ENCODE measurements at places on chromosomes 4 and X.

DNA sequence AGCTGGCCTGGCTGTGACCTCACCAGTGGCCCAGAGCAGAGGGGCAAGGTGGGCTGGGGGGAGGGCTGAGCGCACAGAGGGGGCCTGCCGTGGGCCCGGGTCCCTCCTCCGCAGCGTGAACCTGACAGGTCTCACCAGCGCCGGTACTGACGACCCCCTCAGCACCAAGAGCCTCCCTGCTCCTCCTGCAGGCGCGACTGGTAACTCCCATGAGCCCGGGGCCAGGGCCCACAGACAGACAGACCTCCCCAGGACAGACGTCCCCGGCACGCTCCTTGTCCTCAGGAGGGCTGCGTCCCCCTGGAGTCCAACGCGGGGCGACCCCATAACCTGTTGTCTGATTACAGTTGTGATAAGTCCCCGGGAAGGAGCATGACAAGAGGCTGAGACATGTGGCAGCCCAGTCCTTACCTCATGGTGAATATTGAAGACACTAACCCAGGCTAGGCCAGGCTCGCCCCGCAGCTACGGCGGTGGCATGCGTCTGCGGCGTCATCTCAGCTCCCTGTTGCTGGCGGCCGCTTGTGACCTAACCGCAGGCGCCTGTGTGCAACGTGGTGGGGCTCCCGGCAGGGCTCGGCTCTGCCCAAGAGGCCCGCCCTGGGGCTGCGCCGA is 8.5 kb downstream of the AKAP17A start:
- no peak for DNase-seq

GRCh38 chrX:6472652-6473342 is 62.1 kb downstream of the VCX3A start:
- DNase-seq, result no peak

GRCh38 chrX:72368796-72369195 is 63.1 kb upstream of the CITED1 start:
- DNase-seq, result no peak

- DNase-seq, result no peak
Observed at GRCh38 chrX:39507617-39508299, 590.0 kb downstream of the BCOR start.

GRCh38 chr4:120440730-120441129 is 374.1 kb upstream of the MAD2L1 start:
- no peak for DNase-seq

DNA sequence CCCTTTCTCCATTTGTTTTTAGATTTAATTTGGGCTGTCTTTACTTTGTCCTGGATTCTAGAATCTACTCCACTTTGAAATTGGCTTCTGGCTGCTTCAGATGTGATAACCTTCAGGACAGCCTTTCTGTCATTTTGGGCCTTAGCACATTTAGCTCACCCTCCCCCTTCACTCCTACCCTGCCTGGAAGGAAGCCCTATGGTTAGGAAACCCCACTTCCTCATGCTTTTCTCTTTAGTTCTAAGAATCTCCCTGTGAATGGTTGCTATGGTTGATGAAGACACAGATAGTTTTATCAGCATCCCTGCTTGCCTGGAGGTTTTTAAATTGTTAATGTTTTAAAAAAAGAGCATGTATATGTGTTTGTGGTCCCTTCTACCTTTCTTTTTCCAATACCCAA is 100.7 kb upstream of the PTPN13 start:
- DNase-seq, result no peak

DNA sequence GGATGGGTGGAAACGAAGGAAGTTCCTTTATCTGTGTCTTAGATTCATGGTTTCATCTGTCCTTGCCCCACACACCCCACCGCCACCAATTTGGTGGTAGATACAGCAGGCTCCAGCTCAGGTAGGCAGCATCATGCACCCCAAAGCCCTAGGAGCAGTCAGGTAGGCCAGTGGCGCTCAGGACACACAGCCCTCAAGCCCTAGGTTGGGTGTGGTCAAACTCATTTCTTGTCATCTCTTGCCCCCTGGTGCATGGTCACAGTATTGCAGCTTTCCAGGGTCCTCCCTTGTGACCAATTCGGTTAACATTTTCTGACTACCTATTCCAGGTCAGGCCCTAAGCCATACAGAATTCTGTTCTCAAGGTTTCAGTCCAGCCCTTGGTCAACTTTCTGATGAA is 14.5 kb upstream of the PRRG3 start:
- peak; percentile 18 for DNase-seq

GRCh38 chrX:133048751-133049150 is 48.2 kb downstream of the USP26 start:
- DNase-seq, result no peak

DNA sequence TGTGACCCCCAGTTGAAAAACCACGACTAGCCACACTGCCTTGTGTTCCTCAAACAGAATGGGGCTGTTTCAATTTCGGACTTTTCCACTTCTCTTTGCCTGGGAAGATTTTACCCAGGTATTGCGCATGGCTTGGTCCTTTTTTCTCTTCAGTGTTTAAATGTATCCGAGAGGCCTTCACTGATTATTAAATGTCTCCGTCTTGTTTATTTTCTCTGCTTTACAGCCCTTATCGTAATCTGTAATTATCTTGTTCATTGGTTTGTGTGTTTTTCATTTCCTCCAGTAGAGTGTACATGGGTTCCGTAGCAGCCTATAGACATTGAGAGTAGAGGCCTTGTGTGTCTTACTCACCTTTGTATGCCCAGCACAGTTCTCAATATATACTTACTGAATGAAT is 2.4 kb downstream of the MOSPD2 start:
- DNase-seq, result no peak

- no peak for DNase-seq
Observed at GRCh38 chr4:184898793-184899192, 73.0 kb upstream of the ACSL1 start.

DNA sequence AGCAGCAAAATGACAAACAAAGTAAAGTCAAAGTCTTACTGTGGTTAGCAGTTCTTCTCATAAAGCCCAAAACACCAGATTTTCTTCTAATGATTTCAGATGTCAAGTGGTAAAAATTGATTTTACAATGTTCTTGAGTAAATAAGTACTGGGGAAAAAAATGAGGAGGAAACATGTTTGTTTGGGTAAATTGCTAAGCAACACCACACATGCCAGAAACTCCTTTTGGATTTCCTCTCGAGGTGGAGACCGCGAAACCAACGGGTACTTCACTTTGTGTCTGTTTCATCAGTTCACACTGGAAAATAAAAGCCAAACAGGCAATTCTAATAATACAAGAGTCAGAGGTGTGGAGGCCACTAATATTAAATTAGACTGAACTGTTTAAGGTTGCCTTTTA is 4.6 kb upstream of the PKD2 start:
- DNase-seq, result no peak

DNA sequence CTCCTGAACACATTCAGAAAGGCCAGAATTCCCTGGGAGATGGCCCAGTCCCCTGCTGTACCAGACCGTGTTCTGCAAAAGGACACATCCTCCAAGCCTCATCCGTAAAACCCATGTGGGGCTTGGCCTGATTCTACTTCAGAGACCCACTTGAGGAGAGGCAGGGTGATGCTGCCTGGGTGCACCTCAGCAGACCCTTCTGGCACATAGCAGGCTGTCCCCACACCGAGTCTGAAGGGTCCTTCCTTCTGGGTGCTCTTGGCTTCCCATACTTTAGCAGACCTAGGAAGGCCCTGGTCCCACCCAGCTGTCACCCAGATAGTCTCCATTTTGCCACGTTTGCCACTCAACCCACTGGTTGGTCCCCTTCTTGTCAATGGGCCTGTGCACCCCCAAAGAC is 270.1 kb upstream of the AGTR2 start:
- DNase-seq, result no peak

DNA sequence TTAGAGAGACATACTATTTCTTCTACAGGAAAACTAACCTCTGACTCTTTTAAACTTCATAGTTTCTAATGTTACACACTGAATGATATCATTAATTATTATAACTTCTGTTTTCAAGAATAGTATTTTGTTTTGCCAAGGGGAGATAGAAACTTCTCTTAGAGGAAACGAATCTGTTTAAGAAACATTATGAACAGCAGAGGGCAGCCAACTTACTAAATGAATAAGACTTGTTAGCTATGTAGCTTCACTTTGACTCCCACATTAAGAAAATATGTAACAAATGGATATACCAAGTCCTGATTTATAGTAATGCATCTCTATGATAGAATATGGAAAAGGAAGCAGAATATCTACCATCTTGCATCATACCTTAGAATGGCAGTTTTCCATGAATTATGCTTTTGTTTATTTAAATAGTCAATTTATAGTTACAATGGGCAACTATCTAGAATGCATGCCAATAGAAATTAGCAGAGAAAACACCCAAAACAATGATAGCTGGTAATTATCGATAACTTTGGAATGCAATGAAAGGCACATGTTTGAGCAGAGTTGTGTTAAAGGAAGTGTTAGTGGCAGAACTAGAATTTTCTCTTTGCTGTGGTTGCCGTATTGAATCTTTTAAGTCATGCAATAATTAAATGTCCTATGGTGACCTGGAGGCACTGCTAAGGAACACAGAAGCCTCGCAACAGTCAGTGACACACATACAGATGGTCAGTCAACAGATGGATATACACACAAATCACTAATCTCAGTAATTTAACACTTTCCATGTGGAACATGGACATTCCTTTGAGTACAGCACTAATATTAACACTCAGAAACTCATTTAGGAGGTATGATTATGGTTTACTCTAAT is 105.7 kb upstream of the PDLIM3 start:
- DNase-seq, result no peak

DNA sequence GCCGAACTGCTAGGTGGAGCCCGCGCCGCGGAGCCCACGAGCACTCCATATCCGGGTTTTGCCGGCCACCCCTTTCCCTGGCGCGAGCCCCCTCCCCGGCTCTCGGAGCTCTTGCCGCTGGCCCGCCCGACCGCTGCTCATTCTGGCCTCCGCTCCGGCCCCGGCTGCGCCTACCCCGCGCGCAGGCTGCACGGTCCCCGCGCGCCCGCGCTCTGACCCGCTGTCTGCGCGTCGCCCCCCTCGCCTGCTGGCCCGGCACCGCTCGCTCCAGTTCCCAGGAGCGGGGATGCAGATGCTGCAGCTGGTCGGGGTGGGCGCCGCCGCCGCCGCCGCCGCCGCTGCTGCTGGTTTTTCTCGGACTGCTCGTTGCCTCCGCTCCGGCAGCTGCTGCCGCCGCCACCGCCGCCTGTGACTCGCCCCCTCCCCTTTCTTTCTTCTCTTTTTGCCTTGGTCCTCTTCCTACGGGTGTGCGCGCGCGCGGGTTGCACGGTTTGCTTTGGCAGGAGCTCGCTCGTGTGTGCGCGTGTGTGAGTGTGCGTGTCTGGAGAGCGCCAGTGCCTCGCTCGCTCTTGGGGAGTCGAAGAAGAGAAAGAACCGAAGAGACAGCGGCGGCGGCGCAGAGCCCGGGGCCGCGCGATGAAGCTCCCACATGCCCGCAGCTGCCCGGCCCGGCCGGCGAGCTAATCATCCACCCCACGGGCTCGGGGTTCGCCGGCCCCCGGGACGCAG is at the start of gene ADGRL3:
ADGRL3 (plus strand) TSS at position 140 of the 729 bp plus-strand sequence.
- no peak for DNase-seq

DNA sequence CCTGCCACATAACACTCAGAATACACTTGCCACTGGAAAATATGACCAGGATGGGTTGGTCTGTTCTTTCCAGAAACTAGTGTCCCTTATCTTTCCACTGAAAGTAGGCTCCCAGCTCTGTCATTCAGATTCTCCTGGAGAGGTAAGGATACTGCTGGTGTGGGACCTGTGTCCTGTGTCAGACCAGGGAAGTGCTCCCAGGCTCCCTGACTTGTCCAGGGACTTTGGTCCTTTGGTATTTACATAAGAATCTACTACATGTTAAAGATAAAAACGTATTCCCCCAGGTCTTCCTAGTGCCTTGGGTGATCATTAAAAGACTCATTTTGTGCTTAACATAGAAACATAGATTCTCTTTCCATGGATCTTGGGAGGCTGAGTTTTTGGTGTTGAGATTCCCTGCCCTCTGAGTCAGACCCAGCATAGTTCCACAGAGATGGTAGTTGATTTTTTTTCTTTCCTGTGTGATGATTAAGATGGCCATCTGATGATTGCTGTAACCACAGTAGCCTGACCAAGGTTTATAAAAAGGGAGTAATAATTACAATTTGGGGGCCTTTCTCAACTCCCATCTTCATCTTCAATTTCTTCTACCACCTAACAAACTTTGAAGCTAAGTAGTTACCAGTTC is 159.8 kb upstream of the JADE1 start:
- DNase-seq, result no peak

- DNase-seq, result no peak
Observed at GRCh38 chr4:147117431-147117830, 171.8 kb upstream of the TTC29 start.

DNA sequence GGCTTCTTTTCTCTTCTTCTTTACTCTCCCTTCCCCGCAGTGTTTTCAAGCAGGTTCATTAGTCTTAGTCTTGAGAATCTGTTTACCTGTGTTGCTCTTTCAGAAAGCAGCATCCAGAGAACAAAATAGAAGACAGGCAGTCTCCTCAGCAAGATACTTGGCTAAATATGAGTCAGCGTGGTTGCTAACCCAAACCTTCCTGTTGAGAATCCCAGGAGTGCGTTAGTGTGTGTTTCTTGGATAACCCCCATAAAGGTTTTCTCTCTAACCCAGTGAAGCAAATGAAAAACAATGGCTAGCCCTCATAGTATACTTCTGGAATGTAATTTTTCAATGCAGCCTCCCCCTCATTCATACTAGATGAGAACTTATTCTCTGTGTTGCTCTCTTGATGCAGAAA is 41.1 kb downstream of the BMPR1B start:
- no peak for DNase-seq
